Retinal pigment epithelial cell (primary cell): ENCODE measurements at places on chromosomes 2 and 18.

DNA sequence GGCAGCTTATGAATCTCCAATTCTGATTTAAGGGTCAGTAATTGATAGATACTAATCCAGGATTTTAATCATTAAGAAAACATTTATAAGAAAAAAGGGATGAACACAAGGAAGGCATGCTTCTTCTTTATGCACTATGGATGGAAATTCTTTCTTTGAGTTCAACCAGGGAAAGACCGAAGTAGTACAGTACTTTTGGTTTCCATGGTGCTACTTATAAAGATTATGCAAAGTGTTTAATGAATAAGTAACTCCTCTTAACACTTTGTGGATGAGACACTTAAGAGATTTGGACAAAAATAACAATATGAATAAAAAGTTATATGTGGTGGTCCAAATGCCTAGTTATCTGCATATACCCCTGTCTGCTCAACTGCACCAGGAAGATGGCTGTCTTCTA, 666.5 kb upstream of the FANCL start:
- no peak for DNase-seq

- no peak for DNase-seq
Observed at GRCh38 chr2:13597176-13597575, 880.4 kb downstream of the TRIB2 start.

DNA sequence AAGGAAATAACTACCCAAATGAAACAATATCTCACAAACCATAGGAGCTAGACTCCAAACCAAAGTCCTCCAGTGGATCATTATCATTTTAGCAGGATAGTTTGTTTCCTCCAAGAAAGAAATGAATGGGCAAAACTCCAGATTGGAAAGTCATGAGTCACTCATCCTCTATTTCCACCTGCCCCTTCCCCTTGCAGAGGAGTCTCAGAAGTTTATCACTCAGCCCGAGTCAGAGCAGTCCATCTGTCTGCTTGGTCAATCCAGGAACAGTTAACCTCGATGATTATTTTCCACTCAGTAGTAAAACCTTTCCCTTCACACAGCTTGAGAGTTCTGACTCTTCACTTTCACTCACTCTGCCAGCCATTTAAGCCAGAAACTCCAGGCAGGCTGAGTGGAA, 462.2 kb downstream of the BCL11A start:
- DNase-seq: no peak

DNA sequence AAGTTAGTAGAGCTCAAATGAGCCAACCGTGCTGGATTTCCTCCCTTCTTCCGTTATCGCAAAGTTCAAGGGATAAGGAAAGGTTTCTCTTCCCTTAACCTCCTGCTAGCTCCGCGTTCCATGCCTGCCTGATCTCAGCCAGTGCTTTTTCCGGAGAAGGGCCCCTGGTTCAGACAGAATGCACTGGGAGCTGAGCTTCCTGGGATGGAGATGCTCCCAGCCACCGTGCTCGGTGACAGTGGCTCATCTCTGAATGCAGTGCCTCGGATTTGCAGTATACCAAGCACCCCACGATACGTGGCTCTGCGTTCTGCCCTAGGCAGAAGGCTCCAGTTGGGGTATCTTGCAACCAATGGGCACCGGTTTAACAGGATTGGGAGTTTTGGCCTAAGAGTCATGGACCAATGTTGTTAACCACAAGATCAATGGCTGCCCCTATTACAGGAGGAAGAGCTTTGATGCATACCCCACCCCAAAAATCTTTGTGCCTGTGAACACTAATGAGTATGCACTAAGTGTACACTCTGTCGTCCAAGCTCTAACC, 876 bp downstream of the CNTNAP5 start:
- no peak for DNase-seq

DNA sequence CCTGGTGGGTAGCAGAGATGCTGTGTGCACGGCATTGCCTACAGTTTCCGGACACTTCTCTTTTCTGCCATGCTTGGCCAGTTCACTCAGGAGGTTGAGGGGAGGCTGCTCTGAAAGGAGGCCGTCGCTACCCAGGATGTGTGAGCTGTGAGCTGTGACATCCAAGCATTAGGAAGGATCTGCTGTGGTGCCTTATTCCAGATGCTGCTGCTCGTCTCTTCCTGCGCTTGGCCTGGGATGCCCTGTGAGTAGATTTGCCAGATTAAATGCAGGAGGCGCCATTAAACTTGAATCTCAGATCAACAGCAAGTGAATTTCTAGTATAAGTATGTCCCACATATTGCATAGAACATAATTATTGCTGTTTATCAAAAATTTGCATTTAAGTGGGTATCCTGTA, 124.2 kb upstream of the SIX3 start:
- DNase-seq: no peak

DNA sequence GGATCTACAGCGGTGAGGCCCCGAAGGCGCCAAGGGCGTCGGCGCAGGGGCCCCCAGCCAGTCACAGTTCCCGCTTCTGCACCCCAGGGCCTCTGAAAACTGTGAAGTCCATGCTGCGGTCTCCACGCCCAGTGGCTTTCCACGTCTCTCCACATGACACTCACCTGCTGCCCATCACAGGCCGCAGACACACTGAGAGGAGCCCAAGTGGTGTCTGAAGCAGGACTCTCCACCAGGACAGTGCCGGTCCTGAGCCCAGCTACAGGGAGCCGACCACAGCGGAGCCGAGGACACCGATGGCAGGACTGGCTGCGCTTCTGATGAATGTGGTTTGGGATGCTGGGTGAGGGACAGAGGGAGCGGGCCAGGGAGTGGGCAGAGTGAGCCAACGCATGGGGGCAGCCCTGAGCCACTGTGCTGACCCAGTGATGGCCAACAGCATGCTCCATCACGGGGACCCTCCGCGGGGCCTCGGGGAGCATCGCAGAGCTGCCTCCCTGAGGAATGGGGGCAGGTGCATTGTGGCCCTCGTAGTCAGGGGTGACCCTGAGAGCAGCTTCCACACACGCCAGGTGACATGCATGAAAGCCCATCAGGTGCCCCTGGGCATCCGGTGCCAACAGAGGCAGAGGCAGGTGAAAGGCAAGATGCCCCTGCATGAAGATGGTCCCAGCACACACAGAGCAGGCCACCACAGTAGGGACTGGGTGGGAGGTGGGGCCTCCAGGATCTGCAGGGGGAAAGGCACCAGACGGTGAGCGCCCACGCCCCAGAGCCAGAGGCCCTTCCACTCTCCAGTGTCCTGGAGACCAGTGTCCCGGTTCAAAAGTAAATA, 116.6 kb downstream of the HDAC4 start:
- no peak for DNase-seq

DNA sequence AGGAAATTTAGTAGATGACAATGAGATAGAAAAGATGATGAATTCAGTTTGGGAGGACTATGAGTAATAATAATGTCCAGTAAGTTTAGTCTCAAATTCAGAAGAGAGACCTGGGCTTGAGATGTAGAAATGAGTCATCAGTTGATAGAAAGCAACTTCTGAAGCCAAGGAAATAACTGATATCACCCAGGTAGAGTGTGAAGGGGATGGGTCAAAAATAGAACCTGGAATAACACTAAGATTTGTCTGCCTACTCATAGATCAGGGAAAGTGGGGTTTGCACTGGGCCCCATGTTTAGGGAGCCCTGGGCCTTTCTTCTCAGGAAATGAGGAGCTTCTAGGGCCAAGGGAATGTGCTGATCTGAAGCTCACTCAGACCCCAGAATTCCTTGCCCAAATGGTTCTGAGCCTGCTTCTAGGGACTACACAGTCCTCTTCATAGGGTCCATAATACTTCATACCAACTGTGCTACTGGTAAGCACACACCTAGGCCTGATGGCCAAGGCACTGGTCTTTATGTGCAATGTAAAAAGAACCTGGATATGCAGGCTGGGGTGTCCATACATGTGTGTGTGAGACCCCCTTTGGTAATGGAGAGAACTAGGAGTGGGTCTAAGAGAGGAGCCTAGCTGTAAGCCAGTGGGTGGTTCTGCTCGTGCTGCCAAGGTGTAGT, 141.2 kb downstream of the IKZF2 start:
- no peak for DNase-seq

- no peak for DNase-seq
Observed at GRCh38 chr2:31049916-31050588, 88.2 kb downstream of the GALNT14 start.

GRCh38 chr2:120929829-120930228, 194.2 kb downstream of the GLI2 start:
- no peak for DNase-seq

DNA sequence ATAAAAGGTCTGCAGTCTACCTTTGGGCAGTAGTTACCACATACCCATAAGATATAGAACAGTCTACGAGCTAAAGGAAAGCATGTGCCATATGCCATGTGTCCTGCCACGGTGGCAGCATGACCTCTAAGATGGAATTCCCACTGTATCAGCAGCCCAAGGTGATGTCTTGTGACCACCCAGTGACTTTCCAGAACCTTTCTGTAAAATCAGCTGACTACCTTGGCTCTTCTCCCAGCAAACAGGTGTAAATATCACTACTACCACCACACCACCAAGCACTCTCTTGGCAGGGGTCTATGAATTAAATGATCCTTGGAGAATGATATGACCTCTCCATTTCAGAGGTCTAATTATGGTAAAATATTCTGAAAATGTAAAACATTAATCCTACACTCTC, 99.6 kb downstream of the METTL8 start:
- no peak for DNase-seq

GRCh38 chr2:10521356-10522169, 73.4 kb upstream of the ODC1 start:
- no peak for DNase-seq
